Large intestine (tissue), 12 donors: ENCODE measurements at places on chromosomes 5 and 9.

GRCh38 chr5:53045263-53045662, 56.1 kb downstream of the ITGA2 start:
- DNase-seq: no peak

GRCh38 chr5:55749387-55749786, 11.5 kb downstream of the DDX4 start:
- DNase-seq: no peak

- DNase-seq: peak; percentile 8
Observed at GRCh38 chr5:146520731-146521130, 4.7 kb upstream of the GPR151 start.

GRCh38 chr9:6632516-6633183, 12.9 kb downstream of the GLDC start:
- peak; percentile 85 for DNase-seq

DNA sequence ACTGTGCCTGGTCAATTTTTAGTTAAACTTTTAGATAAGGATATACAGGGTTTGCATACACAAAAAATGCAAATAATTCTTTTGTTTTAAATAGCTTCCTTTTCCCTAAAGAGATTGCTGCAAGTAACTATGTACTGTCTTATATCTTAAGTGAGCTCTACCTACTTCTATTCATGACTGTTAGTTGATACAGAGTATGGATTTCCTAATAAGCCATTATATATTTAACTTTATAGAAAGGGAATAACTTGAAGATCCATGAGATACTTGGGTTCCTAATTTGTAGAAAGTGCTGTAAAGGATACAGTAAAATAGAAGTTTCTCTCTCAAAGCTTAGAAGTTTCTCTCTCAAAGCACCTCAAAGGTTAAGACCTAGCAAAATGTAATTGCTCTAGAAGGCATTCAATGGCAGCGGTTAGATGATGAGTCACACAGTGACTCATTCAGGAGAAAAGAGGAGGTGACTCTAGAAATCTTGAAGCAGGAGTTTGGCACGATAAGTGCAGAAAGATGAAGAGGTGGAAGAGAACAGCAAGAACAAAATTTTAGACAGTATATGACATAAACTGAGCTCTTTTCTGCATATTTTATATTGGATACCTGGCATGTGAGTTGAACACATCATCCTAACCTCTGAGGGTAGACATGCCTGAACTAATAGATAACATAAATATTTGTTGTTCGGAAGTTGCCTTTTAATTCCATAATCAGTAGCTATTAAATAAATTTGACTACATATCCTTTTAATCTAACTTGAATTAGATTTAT, 5.5 kb upstream of the DNAJC21 start:
- peak; percentile 58 for DNase-seq

DNA sequence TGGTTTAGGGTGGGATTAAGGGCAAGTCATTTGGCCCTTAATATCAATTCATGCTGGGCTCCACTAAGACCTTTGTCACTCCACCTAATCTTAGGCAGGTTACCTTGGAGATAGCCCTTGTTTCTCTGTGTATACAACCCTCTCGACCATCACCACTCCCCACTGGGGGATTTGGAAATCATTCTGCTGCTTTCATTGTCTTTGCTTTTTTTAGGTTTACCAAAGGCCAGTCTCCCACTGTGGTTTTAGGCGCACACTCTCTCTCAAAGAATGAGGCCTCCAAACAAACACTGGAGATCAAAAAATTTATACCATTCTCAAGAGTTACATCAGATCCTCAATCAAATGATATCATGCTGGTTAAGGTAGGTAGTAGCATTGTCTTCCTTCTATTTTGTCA, 6.2 kb downstream of the GZMK start:
- no peak for DNase-seq
